Femur (tissue), 1 donor: ENCODE measurements at places on chromosomes 16 and 17.

GRCh38 chr16:67326472-67327309 lies at the start of the genes KCTD19 and LRRC36:
Gene KCTD19 (minus strand): TSS chr16:67326741. CDS start chr16:67326707, 34 bp downstream.
Gene LRRC36 (plus strand): TSS chr16:67326815. CDS start chr16:67326863, 48 bp downstream.
- DNase-seq = peak; percentile 66

DNA sequence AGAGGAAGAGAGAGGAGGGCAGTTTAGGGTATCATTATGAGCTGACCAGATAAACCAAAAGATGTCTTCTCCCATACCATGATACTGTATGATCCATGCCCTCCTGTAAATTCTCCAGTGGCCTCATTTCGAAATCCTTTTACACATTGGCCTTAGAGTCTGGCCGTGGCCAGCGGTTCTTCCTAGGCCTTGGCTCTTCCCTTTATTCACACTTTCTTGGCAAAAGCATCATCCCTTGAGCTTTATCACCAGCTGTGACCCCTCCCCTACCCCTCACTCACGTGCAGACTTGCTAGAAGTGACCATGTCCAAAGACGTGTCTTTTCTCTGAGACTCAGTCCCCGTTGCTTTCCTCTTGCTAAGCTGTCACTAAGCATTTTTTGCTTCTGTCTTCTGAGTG lies 22.8 kb downstream of the KATNIP start:
- DNase-seq = peak; percentile 41

DNA sequence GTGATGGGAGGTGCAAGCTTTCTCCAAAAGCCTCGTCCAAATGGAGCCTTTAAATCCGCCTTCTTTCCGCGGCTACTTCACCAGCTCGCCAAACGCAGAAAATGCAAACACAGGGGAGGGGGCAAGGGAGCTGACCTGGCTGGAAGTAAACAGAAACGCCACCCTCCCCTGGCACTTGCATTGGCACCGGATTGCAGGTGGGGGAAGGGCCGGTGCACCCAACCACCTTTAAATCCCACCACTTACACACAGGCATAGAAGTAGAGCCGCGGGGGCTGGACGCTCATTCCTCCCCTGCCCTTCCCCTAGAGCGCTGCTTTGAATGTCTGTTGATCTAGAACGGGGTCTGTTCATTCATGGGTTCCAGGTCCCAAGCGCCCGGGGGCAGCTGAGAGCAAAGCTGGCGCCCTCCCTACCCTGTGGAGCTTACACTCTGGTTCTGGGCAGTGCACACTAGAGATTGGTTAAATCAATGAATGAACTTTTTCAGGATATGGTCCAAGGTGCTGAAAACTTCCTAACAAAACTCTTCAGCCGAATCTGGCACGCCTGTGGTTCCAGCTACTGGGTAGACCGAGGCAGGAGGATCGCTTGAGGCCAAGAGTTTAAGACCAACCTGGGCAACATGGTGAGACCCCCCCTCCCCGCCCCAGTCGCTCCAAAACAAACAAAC lies 920 bp upstream of the ZCCHC14 start:
- DNase-seq = no peak

- no peak for DNase-seq
These were observed 942.6 kb downstream of the KCNJ2 start for GRCh38 chr17:71111934-71112333.

- DNase-seq = no peak
These were observed 358.3 kb downstream of the SEC14L1 start for GRCh38 chr17:77498791-77499698.

DNA sequence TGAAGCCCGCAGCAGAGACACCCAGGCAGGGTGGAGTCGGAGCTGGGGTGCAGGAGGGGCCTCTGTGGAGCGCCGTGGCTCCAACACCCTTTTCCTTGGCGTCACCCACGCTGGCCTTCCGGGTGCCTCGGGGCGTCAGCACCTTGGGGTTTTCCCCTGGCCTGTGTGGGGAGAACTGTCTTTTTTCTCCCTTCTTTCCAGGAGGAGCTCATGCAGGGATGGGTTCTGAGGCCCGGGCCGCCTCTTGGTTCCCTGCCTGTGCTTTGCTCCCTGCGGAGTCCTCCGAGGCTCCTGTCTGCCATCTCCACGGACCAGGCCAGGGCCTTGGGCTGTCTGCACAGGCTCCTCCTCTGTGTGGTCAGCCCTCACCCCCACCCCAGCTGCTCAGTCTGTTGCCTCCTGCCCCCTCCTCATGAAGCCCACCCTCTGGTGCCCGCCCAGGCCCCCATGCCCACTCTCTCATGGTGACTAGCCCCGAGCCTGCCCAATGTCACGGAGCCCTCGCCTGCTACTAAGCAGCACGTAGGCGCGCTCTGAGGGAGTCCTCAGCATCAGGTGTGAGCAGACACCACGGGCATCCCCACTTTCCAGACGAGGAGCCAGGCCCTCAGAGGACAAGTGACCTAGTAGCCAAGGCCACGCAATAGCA lies 5.0 kb downstream of the KATNB1 start:
- DNase-seq = no peak

DNA sequence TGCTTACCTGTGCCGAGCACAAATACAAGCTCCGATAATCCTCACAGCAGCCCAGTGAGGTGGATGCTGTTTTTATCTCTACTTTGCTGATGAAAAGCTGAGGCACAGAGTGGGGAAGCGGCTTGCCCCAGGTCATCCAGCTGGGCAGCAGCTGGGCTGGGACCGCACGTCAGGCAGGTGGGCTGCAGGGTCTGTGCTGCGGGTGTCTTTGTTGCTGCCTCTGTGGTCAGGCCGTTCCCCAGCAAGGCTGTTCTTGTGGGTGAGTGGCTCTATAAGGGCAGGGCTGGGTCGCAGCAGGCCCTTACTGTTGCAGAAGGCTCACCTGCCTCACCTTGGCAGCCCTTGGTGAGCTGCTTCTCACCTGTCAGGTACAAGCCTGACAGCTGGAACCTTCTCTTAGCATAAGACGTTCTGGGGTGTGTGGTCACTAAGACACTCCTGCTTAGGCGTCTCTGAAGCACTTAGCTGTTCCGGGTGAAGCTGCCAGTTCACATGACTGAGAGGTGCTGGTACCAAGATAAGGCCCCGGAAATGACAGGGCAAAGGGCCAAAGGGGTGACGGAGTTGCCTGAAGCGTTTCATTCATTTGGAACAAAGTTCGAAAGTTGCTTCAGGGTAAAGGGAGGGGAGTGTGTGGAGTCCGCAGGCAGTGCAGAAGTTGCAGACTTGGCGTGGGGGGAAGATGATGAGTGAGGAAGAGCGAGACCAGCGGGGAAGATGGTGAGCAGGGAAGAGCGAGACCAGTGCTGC lies 17.4 kb downstream of the IRF8 start:
- DNase-seq = no peak

DNA sequence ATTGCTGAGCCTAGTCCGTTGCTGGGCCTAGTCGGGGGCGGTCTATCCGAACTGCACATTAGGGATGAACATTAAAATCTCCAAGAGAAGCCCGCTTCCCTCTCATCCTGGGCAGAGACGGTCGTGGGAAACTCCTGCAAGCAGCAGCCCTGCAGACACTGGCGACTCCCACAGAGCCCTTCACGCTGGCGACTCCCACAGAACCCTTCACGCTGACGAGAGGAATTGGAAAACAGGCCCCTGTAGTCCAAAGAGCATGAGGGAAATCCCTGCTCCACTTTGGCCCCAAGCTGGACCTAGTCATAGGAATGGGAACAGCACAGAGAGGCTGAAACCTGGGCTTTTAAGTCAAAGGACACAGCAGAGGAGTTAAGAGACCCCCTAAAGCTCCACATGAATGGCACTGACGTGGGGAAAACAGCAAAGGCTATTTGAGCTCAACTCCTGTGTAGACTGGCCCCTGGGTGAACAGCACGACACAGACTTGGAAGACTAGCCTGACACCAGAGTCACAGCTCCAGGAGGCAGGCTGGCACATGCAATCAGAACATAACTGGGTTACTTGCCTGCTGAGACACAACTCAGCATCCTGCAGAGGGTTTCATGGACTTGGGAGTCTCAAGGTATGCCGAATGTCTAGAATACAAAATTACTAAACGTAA lies 42.2 kb downstream of the WDR45B start:
- DNase-seq = no peak

DNA sequence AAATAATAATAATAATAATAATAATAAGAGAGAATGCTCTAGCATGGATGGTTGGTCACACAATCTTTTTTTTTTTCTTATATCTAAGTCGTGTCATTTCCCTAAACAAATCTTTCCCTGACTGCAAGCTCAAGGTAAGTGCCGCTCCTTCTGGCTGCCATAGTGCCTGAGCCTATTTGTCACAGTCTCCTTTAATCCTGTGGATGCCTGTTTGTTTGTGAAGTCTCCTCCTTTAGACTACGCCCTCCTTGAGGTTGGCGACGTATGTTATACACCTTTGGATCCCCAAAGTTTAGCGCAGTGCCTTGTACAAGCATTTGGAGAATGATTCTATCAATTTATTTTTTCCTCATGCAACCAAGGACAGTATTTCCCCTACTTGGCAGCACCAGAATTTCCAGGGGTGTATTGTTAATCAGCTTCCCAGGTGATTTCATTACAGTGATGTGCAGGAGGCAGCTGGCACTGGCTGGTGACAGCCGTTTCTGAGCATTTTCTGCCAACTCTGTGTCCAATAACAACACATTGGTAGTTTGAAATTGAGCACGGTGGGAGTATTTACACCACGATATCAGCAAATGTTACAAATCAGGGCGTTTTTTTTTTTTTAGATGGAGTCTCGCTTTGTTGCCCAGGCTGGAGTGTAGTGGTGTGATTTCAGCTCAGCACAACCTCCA lies 26.6 kb downstream of the TMEM238L start:
- DNase-seq = no peak

- DNase-seq = no peak
These were observed 417.6 kb upstream of the DYNLRB2 start for GRCh38 chr16:80123189-80123588.

- DNase-seq = peak; percentile 99
These were observed at the start of gene KAT8 for GRCh38 chr16:31117384-31118222. Gene KAT8 (plus strand): TSS chr16:31117664. CDS start chr16:31117682, 18 bp downstream.

- no peak for DNase-seq
These were observed 282.9 kb downstream of the BCAS3 start for GRCh38 chr17:60960398-60961065.

DNA sequence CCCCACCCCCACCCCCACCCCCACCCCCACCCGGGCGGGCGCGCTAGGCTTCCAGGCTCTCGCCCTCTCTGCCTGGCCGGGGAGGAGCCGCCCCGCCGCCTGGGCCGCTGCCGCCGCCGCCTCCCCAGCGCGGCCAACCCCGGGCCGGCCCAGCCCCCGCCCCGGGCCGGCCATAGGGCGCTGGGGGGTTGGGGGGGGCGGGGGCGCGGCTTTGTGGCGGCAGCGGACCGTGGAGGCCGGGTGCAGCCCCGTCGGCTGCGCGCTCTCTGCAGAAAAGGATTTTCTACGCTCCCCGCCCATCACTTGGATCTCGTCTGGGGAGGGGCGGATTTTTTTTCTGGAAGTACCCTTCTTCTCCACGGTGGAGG lies 230.9 kb downstream of the MRTFB start:
- DNase-seq = peak; percentile 75

- DNase-seq = no peak
These were observed 5.5 kb upstream of the GCSH start for GRCh38 chr16:81101702-81102101.

DNA sequence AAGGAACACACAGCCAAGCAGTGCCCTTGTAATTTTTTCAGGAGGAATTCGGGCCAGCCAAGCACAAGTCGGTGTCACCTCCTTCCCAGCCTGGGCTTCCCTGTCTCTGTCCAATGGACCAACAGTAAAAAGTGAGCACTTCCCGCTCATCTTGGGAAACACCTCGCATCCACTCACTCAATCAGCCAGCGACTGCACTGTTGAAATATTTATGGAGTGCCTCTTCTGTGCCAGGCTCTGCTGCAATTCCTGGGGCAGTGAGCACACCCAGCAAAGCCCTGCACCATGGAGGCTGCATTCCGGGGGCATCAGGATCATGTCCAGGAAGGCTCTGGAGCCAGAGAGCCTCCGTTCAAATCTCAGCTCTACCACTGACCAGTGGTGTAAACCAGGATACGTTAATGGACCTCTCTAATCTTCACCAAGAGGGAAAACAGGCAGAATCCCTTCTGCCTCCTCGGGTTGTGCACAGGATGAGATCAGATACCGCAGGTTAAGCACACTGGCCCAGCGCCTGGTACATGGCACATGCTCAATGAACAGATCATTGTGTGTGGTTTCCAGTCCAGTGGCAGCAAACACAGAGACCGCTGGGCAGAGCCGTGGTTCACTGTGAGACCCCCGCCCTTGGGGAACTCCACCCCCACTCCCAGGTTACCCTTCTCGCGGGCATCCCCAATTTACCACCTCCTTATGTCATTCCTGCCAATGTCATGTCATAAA lies 194.3 kb downstream of the ZNF423 start:
- DNase-seq = peak; percentile 52

- no peak for DNase-seq
These were observed 8.6 kb downstream of the ZNF750 start for GRCh38 chr17:82831041-82831817.

DNA sequence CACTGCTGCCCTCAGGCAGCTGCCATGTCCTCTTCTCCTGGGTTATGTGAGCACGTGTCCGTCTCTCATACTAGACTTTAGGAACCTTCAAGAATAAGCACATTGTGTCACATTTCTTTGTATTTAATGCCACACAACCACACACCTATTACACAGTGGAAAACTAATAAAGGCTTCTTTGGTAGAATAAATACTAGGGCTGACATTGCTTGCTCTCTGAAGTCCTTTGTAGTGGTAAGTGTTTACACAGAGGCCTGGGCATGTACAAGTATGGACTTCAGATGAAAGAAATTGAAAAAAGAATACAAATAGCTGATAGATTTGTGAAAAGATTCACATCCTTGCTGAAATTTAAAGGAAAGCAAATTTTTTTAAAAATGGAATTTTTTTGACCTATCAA lies 188.1 kb upstream of the CCL2 start:
- DNase-seq = no peak

DNA sequence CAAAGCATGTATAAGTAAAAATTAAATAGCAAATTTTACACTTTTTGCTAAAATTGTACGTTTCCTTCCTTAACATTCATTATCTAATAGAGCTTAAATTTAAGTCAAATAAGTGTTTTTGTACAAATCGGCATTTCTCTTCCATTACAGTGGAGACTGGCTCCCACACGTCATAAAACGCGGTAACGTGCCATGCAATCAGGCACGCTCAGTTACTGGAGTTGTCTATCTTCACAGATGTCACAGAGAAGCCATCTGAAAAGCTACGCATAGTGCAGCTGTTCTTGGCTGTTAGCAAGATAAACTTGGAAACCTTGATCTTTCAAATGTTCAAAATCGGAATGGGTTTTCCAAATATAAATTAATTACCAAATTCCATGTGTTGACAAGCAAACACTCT lies 165.3 kb downstream of the STX8 start:
- DNase-seq = peak; percentile 37

DNA sequence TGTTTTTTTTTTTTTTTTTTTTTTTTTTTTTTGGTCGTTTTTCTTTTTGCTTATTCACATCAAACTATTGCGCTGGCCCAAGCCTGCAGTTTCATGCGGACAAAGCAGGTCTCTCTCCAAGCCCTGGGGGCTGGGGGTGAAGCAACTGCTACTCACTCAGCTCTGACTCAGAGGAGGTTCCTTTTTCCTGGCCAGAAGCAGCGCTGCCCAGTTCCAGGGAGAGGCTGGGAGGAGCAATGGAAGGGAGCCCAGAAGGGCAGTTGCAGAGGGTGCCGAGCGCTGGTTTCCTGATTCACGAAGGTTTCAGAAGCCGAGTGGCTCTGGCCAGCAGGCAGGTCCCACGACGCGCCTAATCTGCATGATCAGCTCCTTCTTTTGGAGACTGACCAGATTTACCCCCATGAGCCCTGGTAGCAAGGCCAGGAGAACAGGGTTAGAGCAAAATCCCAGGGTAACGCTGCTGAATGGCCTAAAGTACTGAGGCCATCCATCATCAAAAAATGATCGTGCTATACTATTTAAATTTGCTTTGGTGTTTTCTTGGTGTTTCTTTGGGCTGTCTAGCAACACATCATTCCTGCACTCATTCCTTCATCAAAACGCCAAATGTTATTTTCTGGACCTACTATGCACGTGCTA lies 144.7 kb upstream of the SOX9 start:
- DNase-seq = peak; percentile 89

GRCh38 chr16:83723244-83723643 lies 84.5 kb upstream of the HSBP1 start:
- DNase-seq = no peak
